Retinal pigment epithelial cell (primary cell): ENCODE measurements at places on chromosomes 4 and X.

GRCh38 chrX:16175329-16176061 lies 8.2 kb downstream of the MAGEB17 start:
- no peak for DNase-seq

- DNase-seq, result no peak
These were observed 263.5 kb downstream of the PABPC4L start for GRCh38 chr4:133938061-133938460.

DNA sequence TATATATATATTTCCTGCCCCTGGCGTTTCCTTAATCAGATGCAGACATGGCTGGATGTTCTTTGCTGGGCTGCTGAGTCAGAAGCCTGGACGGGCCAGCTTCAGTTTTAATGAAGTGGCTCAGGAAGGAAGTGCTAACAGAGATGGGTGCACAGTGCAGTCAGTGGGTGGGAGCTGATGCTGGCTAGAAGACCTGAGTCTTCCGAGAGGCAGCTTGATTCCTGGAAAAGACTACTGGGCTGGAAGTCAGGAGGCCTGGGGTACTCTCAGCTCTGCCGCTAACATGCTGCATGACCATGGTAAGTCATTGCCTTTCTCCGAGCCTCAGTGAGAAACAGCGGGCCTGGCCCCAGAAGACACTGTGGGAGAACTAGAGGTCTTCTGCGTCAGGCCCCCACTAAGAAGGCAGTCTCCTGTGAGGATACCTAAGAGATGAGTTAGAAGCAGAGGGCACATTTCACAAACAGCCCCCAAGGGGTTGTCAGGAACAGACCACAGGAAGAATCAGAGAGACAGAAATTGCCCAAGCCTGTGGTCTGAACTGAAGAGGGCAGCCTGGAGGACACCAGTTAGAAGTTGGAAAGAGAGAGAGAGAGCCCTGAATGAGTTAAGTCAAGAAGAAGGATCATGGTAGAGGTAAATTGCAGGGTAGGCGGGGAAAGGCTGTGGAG lies 8.3 kb upstream of the CD40LG start:
- DNase-seq, result no peak

DNA sequence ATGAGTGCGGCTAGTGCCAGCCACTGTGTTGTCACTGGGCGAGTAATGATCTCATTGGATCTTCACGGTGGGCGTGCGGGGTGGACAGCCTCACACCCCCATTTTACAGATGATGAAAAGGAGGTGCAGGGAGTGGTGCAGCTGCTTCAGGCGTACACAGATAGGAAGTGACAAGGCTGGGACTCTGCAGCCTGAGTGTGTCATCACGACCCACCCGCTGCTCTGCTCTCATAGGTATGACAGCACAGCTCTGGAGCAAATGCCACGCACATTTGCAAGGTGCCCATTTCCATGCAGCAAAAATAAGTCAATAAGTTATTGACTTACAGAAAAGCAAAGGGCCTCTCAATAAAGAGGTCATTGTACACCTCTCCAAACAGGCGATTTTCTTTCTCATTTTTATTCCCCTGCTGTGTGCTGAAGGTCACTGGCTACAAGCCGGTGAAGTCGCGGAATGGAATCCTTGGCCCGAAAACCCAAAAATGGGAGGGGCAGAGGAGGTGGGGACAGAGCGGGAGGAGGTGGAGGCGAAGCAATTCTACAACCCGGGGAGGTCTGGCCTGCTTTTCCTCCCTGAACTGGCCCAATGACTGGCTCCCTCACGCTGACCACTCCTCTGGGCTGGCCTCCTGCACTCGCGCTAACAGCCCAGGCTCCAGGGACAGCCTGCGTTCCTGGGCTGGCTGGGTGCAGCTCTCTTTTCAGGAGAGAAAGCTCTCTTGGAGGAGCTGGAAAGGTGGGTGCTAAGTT lies at the start of gene SOD3:
SOD3 (plus strand) TSS at position 658 of the 750 bp plus-strand sequence. CDS start 3,949 bp downstream, outside the sequence.
- DNase-seq, result peak; percentile 66

GRCh38 chrX:8048466-8048865 lies 121.3 kb upstream of the PNPLA4 start:
- no peak for DNase-seq

DNA sequence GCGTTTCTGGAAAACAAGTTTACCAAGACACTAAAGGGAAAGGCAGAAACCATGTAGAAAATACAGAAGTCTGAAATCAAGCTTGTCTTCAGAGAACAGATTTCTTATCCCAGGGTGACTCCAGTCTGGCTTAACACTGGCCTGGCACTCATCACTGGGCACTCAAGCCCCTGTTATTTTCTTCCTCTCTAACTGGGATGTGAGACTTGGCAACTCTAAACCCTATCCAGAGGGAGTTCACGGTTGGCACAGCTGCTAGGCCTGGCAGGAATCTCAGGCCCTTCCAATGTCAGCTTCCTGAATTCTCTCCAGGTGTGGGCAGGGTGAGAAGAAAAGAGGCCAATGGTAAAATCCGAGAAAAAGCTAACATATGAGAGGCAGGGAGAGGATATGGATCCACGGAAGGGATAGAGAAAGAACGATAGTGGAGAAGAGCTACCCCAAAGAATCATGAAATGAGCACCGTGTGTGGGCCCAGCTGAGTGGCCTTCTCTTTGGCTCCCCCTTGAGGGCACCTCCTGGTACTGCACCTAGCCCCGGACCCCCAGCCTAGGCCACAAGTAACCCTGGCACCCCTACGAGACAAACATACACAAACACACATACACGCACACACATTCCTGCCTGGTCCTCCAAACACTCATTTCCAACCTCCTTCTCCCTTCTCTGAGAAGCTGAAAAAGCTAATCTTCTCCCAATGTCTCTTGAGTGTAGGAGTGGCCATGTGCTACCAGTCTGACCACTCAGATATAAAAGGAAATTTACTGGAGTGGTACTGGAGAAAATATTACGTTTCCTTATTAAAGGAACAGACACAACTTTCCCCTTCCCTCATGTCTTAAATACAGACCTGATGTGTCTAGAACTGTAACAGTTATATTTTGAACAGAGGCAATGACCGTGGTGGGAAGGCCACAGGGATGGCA lies 16.6 kb upstream of the PTCHD1 start:
- DNase-seq, result no peak

DNA sequence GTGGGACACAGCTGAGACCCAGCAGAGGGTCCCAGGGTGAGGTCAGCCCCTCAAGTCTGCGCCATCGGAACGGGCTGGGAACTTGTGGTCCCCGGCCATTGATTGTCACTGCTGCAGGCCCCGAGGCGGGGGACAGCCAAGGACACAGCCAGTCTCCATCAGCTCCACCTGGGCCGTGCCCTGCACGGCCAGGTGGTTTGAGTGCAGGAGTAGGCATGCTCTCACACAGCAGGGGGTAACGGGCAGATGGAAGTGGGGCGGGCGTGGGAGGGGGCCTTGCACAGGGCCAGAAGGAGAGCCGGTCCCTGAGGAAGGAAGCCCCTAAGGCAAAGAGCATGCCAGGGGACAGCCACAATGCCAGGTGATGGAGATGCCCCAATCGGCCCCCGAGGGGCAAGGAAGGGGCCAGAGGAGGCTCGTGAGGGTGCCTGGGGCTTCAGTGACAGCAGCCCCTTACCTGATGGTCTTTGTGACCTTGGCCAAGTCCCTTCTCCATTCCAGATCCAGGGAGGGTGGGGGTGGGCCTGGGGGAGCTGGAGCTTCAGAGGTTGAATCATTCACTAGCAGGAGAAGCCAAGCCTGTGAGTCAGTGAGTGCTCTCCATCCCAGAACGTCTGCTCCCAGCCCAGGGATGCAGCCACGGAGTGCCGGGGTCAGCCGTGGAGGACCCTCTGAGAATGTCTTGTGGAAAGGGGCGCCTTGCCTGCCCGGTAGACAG lies 2.3 kb downstream of the ATP2B3 start:
- DNase-seq, result no peak
